ENCODE measurements at places on chromosomes 2 and 18.

GRCh38 chr18:74081966-74082741 is 65.5 kb downstream of the FBXO15 start:
- peak; percentile 76 for DNase-seq

DNA sequence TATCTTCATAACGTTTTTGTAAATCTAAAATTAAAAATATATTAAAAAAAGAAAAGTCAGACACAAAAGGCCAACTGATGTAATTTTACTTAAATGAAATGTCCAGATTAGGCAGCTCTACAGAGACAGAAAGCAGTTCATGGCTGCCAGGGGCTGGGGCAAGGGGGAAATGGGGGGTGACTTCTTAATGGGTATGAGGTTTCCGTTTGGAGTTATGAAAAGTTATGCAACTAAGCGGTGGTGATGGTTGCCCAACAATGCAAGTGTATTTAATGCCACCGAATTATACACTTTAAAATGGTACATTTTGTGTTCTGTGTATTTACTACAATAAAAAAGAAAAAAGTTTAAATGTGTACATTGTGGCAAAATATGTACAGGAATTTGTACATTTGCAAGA is 70.2 kb upstream of the TEX51 start:
- DNase-seq, result no peak

- DNase-seq, result no peak
Measured at GRCh38 chr2:33535421-33535820, 59.0 kb downstream of the RASGRP3 start.

DNA sequence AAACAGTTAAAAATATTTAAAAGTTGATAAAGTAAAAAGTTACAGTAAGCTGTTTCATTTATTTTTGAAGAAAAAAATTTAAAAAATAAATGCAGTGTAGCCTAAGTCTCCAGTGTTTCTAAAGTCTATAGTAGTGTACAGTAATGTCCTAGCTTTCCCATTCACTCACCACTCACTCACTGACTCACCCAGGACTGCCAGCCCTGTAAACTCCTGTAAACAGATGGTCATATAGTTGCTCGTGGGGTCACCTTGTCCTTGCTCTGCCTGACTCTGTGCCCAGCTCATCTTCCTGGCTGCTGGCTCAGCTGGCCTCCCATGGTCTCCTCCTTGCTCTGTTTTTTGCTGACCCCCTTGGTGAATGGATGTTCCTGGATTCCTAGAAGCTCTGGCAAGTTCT is 180.3 kb downstream of the VAPA start:
- DNase-seq, result no peak

DNA sequence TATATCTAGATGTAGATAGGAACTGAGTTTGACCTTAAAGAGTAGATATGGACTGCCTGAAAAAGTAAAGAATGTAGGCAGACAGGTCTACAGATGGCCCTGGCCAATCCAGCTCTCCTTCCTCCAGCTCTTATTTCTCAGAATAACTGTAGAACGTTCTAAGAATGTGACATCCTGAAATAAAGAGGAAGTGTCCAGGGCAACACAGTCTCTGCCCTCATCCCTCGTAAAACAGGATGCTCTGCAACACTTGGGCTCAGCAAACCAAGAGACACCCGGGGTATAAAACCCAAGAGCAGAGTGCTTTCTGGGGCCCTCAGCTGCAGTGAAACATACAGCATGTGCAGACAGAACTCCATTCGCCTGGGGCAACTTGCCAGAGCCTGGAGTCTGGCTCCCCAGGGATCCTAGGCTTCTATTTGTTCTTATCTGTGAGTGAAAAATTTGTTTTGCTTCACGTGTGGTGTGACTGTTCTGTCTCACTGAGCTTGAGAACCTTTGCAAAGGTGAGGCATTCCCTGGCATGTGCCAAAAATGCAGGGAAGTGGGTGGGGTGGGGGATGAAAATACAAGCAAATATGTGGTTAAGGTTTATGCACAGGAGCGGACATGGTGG is 401.0 kb downstream of the SETBP1 start:
- no peak for DNase-seq

DNA sequence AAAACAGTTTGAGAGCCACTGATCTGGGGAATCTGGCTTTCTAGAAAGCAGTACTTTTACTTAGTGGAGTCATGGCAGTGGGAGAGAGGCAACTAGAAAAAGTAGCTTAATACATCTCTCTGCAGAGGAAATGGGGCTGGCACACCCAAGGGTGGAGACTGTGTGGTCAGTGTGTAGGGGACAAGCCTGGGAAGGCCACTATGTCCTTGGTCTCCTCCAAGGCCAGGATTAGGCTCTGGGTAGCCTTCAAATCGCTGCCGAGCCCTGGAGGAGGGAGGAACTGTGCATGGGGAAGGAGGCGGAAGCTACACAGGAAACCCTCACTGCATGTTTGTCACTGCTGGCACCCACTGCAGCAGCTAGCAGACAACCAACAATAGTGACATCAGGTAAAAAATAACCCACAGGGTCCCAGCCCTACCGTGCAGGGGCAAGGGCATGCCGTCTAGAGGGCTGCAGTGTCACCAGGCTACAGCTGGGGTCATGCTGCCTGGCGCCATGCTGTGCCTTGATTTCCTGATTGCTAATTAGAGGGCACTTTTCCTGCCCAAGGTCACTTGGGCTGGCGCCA is 34.8 kb downstream of the LBH start:
- peak; percentile 58 for DNase-seq

DNA sequence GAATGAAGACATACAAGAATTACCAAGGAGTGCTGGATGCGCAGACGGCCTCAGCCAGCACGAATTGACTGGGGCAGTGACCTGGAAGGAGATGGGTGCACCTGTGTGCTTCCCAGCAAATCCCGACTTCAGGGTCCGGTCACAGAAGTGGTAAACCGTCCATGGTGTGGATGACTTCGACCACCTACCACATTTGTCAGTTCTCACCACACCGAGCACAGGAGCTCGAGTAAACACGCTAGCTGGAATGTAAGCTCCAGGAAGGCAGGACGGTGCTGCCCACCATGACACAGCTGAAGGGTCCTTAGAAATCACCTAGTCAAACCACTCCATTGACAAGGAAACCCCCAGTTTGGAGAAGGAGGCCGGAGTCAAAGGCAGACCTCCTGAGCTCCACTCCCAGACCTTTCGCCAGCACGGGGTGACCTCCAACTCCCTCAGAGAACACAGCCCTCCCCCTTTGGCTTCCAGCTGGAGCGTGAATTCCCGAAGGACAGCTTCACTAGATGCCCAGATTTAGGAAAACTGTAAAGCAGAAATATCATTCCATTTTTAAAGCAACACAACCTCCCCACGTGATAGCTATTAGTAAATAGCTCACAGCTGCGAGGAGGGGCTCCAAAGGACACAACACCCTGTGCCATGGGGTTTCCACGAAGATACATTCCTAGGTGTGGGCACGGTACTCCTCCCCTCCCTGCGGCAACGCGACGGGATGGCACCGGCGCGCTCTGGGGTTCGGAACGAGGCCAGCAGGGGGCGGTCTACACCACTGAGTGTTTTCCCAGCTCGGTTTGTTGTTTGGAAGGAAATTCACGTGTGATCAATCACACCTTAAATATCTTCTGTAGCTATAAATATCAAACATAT is 34.1 kb upstream of the GNAL start:
- peak; percentile 51 for DNase-seq

DNA sequence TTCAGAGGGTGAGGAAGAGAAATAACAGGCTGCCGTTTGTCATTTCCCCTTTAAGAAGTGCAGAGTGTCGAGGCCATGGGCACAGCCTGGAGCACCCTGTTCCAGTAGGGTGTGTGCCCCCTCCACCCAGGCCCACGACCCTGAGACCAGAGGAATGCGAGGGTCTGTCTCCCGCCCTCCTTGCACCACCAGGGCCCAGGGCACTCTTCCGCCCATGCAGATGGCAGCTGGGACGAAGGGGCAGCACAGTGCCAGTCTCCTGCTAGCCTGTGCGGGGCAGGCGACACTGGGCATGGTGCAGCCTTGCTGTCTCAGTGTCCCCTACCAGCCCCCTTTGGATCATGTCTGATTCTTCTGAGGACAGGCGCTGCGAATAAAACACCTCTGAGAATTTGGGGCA is 15.8 kb upstream of the PDIA6 start:
- no peak for DNase-seq

GRCh38 chr2:9712263-9712662 is 81.5 kb upstream of the YWHAQ start:
- peak; percentile 51 for DNase-seq
